ENCODE measurements at places on chromosomes 7 and 10.

DNA sequence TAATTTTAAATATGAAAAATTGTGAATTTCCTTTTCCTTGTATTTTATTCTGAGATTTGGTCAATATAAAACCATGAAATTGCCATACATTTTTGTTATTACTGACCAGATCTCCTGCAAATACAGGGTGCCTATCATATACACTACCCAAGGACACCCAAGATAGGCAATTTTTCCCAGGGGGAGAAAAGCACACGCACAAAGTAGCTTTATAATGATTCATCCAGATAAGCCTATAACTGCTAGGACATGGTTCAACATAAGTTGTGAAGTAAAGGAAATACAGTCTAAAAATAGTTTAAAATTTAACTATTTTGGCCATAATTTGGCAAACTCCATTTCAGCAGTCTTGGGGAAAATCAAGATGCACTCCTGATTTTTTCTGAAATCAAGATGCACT, 4.8 kb downstream of the RUFY2 start:
- DNase-seq: no peak

GRCh38 chr10:49282306-49282705, 16.7 kb upstream of the C10orf71 start:
- DNase-seq: no peak

DNA sequence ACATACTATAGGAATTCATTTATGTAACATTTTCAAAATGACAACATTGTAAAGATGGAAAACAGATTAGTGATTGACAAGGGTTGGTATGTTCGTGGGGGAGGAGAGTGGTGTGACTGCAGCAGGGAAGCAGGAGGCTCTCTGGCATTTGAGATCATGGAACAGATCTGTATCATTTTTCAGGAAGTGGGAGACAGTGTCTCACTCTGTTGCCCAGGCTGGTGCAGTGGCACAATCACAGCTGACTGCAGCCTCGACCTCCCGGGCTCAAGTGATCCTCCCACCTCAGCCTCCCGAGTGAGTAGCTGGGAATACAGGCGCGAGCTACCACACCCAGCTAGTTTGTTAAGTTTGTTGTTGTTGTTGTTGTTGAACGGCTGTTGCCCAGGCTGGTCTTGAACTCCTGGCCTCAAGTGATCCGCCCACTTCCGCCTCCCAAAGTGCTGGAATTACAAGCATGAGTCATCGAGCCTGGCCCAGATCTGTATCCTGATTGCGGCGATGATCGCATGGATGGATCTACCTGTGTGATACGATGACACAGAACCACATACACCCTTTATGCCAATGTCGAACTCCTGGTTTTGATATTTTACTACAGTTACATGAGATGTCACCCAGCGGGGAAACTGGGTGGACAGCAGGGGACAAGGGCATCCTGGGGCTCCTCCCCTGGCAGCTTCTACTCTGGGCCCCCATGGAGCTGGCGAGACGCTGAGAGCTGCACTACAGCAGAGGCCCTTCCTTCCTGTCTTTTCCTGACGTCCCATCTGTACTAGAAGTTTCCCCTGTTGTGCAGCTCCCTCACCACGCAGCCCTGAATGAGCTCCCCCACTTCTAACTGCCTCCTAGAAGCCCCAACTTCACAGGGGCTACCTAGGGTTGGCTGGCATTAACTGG, 12.3 kb upstream of the CYTH3 start:
- DNase-seq: no peak

GRCh38 chr7:112383671-112384417, 66.4 kb upstream of the IFRD1 start:
- DNase-seq: peak; percentile 21

- no peak for DNase-seq
Observed at GRCh38 chr7:102291056-102291915, 4.6 kb downstream of the SH2B2 start.

DNA sequence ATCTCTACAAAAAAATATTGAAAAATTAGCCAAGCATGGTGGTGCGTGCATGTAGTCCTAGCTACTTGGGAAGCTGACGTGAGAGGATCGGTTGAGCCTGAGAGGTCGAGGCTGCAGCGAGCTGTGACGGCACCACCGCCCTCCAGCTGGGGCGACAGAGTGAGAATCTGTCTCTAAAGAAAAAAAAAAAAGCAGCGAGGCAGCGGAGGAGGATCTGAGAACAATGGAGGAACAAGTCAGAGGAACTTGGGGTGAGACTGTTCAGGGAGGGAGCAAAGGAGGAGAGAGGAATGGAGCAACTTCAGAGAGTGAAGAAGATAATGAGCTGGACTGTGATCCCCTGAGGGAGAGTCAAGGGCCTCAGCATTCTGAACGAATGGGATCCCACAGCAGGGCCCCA, 85.4 kb downstream of the MKX start:
- no peak for DNase-seq

DNA sequence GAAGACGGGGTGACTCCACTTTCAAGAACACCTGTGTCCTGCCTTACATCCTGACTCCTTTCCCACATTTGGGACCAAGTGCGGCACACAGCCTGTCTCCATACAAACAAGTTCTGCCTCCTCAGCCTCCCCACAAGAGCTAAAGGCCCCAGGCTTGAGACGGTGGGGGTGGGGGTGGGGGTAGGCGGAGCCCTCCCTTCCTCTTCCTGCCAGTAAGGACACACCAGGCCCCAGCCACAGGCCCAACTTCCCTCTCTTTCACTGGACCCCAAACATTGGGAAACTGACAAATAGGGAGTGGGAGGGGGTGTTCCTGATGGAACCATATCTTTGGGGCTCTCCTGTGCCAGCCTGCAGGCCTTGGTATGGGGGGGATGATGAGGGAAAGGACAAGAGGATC, 4.6 kb downstream of the CDK5 start:
- no peak for DNase-seq

DNA sequence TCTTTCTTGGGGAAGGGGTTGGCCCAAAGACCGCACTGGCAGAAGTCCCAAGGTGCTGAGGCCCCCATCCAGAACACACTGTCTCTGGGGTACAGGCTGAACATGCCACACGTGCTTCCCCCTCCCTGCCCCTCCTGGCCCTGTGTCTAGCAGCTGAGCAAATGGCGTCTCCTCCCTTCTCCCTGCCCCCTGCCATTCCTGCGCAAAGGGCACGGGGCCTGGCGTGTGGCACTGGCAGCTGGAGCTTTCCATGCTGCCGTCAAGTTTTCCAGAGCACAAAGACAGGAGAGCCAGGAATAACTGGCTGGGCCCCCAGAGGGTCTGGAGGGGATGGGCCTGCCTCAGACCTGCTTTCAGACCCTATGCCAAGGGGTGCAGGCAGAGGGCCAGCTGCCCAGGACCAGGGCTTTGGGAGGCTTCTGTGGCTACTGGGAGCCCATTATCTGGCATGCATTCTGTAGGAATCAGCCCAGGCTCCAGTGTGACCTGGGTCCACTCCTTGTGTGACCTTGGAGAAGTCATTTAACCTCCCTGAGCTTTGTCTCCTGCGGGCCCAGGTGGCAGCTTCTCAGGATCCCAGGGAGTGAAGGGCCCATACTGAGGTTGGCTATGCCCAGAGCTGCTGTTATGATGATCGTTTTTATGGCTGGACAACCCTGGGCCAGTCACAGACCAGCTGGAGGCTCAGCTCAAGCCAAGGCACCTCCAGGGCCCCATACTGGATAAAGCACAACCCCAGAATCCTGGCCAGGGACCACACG, 710 bp upstream of the LDB3 start:
- no peak for DNase-seq

DNA sequence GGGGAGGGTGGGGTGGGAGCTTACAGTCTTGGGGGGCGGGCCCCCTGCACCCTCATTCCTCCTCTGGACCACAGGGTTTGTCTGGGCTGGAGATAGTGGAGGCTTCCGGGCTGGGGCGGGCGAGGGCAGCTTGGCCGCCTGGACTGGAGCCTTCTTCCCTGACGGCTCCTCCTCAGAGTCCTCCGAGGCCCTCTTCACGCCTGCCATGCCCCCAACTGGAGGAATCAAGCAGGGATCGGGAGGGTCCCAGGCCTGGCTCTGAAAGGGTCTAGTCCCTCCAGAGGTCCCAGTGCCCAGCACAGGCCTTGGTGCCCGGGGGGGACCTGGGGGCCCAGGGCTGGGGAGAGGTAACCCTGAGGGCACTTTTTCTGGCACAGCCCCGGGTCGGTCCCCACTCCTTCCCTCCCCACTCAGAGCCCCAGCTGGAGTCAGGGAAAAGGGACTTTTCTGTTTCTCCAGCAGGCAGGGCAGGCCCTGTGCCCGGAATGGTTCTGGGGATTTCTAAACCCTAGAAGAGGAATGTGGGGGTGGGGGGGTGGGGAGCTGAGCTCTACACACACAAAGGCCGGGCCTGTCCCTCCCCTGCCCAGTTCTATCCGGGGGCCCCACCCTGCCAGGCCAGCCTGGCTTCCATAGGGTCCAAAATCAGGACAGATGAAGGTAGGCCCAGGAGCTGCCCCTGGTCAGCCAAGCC, 11.6 kb downstream of the MICALL2 start:
- no peak for DNase-seq

DNA sequence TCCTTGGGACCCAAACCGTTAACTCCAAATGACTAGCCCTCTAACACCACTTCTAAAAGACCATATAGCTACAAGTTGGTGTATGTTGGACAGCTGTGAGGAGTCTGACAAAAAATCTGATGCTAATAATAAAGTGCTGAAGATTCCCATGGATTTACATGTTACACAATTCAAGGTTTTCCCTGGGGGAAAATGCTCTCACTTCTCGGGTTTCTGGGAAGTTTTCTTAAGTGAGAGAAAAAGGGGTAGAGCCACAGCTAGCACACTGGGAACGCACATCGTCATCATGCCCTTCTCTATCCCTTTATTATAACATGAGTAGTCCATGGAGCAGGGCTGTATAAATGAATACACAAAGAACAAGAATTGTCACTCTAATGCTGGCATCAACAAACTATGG, 162.1 kb downstream of the CHCHD3 start:
- no peak for DNase-seq

GRCh38 chr10:129970465-129971364, 6.6 kb upstream of the EBF3 start:
- no peak for DNase-seq

DNA sequence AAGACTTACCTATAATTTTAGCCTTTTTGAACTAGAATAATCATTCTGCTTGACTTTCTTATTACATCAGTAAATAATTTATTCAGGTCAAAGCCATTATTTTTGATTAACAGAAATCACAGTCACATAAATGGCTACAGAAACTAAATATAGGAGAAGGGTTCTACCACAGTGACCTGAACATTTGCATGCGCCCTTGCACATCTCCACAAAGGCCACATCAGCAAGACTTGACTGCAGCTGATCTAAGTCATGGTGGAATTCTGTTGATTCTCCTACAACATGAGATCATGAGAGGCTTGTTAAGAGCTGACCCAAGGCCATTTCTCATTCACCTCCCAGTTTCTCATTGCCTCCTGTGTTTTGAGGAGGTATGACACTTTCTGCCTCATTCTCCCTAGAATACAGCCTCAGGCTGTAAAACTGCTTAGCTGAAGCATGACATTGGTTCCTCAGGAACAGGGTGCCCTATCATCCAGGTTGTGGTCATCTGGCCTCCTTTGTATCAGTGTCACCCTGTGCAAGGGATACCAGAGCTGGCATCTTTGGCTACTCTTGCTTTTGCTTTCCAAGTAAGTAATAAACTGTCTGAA, 6.7 kb upstream of the IMMP2L start:
- DNase-seq: no peak

GRCh38 chr7:121604627-121605316, 208.7 kb upstream of the FAM3C start:
- DNase-seq: no peak

- no peak for DNase-seq
Observed at GRCh38 chr7:34087892-34088891, 182.9 kb downstream of the BMPER start.

GRCh38 chr10:43218951-43219837, 47.7 kb downstream of the RASGEF1A start:
- no peak for DNase-seq

DNA sequence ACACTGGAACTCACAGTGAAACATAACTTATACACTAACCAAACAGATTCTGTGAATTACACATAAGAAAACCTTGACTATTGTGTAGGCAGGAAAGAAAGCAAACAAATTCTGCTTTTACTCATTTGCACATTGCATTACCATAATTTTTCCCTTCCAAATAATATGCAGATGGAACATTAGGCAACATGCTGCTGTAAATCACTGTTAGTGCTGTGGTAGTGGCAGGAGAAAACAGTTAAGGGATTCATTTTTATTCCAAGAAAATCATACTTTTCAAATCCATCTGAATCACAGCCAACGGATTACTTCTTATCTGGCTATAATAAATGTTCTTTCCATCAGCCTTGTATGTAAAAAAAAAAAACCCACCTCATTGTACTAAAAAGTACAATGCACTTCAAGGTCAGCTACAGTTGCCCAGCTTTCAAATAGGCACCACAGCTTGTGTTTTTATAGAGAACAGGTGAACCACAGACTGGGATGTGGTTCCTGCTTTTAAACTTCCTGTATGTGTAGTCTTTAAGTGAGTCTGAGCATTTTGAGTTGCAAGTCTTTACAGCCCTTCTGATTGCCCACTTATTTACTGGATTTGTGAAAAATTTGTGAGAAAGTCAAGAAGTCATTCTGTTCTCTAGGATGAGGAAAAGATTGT, 590.0 kb upstream of the SEMA3D start:
- DNase-seq: no peak

Measured in cerebellar cortex (tissue), 1 donor.